ENCODE measurements at places on chromosomes 16 and 17.

- DNase-seq, result no peak
Measured at GRCh38 chr16:3787924-3788661, 70.8 kb upstream of the TRAP1 start.

DNA sequence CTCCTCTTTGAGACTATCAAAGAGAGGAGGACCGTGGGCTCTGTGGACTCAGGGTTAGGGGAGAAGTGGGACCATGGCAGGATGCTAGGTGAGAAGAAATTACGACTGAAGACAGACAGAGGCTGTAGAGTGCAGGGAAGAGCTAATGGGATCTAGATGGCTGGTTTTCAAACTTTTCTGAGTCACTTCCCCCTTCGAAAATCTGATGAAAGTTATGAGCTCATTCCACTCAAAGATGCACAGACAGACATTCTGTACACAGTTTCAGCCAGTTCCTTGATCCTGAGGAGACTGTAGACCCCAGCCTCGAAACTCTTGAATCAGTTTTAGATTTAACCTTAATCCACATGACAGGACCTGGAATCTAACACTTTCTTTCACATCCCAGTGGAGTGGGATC, 40.7 kb downstream of the RGS9 start:
- no peak for DNase-seq

- DNase-seq, result no peak
Measured at GRCh38 chr17:49285716-49286115, 55.1 kb upstream of the PHOSPHO1 start.

DNA sequence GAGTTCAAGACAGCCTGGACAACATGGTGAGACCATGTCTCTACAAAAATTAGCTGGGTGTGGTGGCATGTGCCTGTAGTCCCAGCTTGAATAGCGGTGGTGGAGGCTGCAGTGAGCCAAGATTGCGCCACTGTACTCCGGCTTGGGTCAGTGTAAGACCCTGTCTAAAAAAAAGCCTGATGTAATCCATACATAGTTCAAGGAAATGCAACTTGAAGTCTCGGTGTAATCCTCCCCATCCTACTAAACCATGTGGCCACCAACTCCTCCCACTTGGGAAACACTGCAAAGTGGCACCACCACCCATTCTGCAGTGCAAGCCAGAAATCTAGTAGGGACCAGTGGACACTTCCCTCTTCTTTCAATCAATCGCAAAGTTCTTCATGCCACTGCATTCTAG, 5.4 kb upstream of the KPNB1 start:
- DNase-seq, result no peak
